ENCODE measurements at places on chromosomes 7 and 10. TPM values are rescaled to one million over a fixed set of nuclear protein-coding genes. Genes with fewer than 3 reads are reported as not detected.

- no peak for DNase-seq
These were observed 67.3 kb upstream of the KLF6 start for GRCh38 chr10:3852147-3852904.

- DNase-seq = no peak
These were observed 39.1 kb upstream of the HERPUD2 start for GRCh38 chr7:35734001-35734483.

DNA sequence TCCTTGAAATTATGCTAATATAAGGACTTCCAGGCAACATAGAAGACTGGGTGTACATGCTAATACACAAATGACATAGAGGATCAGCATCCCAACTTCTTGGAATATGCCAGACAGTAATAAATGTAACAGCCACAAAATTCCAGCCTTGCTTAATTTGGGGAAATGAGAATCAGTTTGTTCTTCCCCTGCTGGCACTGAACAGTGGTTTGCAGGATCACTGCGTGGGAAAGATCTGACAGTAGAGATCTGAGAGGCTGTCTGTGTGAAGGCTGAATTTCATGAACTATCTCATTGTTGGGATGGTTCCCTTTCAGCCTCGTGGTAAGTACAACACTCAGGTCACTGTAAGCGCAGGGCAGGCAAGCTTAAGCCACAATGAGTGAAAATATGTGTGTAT is 1078.0 kb downstream of the LRMDA start:
- DNase-seq = no peak

DNA sequence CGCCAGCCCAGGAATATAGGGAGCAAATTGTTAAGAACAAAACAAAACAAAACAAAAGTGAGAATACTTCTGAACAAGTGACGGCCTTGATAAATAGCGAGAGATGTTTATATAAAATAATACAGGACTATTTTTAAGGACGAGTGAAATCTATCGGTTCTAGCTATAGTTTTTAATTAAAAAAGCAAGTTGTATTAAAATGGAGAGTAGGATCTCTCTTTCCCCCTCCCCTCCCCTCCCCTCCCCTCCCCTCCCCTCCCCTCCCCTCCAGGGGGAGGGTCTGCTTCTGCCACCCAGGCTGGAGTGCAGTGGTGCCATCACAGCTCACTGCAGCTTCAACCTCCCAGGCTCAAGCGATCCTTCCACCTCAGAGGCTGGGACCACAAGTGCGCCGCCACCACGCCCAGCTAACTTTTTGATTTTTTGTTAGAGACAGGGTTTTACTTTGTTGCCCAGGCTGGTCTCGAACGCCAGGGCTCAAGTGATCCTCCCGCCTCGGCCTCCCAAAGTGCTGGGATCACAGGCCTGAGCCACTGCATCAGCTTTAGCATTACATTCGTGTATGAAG is 440 bp upstream of the TCAF1 start:
- no peak for DNase-seq

GRCh38 chr10:44787480-44788075 is 123.6 kb upstream of the TMEM72 start:
- peak; percentile 47 for DNase-seq

GRCh38 chr7:141203586-141203985 is 129.7 kb downstream of the TMEM178B start:
- no peak for DNase-seq

GRCh38 chr7:146129296-146129695 is 12.7 kb downstream of the CNTNAP2 start:
- DNase-seq = no peak

Gene MYL7
- not detected for total RNA-seq

Gene MMP21
- total RNA-seq = not detected

Gene ASL
- 10.4 TPM for total RNA-seq

Gene NPFFR1
- total RNA-seq = not detected

Data from esophagus muscularis mucosa (tissue), 4 donors.